ENCODE measurements at places on chromosomes 3 and 15. TPM values are rescaled to one million over a fixed set of nuclear protein-coding genes. Genes with fewer than 3 reads are reported as not detected.

The HTD2 gene
- total RNA-seq = 14.6 TPM

DNA sequence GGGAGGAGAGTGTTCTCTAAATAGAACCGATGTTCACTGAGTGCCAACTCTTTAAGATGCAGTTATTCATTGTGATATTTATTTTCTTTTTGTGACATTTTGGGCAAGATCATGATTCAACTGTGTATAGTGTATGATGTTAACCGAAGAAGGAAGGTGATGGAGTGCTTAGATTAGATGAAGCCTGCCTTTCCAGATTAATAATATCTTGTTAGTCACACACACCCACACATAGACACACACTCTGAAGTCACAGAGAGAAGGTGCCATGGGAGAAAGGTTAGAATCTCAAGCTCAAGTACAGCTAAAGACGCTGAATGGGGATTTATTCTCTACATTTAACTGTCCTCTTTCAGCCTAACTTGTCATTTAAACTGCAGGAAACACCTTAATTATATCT lies 77.0 kb downstream of the SLC9A9 start:
- H3K4me3 ChIP-seq = no peak overlapping the region
- H3K27ac ChIP-seq = no peak overlapping the region
- no peak for DNase-seq
- H3K27me3 ChIP-seq = no peaks in the 10 kb centered on the region

The HIGD1A gene
- 89.3 TPM for total RNA-seq

DNA sequence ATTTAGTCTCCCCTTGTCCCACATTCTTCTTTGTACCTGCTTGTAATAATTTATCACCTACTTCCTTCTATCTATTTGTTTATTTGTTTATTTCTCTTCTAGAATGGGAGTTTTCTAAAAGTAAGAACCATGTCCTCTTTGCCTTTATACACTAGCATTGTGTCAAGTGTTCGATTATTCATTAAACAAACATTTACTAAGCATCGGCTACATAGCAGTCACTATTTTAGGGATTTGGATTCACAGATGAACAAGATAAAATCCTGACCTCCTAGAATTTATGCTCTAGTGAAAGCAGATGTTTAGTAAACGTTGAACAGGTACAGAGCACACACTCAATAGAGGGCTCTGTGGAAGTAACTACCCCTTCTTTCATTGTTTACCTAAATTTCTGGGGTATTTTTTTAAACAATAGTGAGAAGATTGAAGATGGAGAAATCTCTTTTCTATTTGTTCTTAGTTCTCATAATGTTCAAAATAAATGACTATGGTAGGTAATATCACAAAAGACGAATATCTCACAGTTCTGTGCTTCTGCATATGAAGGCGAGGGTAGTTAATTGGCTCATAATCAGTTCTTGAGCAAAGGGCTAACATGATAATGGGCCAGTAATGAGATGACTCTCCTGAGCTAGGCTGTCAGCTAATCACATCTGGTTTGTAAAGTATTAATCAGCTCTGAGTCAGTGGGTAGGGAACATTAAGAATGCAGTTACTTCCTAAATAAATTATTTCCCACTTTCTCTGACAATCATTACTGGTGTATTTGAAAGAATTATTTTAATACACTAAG lies 111.9 kb downstream of the SLC9A9 start:
- H3K4me3 ChIP-seq = no peak overlapping the region
- H3K4me1 ChIP-seq = no peaks in the 10 kb centered on the region
- no peaks in the 10 kb centered on the region for H3K27me3 ChIP-seq

- H3K27ac ChIP-seq = no peak overlapping the region
- no peaks in the 10 kb centered on the region for H3K4me1 ChIP-seq
- DNase-seq = no peak
- H3K4me3 ChIP-seq = no peak overlapping the region
- H3K36me3 ChIP-seq = no peaks in the 10 kb centered on the region
Observed at GRCh38 chr3:174409086-174409743, 449.9 kb upstream of the NAALADL2 start.

All from CD8-positive, alpha-beta memory T cell (primary cell).